ENCODE measurements at places on chromosomes 16 and 17. TPM values are rescaled to one million over a fixed set of nuclear protein-coding genes. Genes with fewer than 3 reads are reported as not detected.
A peak's percentile ranks its signal among the peaks of the same experiment; 100 is the strongest.

DNA sequence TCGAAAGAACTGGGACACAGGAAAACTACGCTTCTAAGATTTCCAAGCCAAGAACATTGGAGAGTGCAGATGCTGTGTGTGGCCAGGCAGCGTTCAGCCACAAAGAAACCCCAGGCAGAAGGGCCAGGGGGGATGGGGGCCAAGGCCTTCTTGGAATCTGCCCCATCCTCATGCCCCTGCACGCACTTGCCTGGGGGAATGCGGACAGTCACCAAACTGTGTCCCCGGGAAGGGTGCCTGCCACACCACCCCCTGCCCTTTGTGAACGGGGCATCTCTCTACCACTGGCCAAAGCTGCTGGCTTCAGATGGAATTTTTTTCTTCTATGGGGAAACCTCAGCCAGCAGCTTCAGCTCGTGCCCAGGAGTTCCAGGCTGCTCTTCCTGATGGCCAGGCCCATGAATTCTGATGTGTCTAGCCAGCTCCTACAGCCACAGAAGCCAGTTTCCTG is 32.0 kb upstream of the DNAH17 start:
- no peak for DNase-seq

DNA sequence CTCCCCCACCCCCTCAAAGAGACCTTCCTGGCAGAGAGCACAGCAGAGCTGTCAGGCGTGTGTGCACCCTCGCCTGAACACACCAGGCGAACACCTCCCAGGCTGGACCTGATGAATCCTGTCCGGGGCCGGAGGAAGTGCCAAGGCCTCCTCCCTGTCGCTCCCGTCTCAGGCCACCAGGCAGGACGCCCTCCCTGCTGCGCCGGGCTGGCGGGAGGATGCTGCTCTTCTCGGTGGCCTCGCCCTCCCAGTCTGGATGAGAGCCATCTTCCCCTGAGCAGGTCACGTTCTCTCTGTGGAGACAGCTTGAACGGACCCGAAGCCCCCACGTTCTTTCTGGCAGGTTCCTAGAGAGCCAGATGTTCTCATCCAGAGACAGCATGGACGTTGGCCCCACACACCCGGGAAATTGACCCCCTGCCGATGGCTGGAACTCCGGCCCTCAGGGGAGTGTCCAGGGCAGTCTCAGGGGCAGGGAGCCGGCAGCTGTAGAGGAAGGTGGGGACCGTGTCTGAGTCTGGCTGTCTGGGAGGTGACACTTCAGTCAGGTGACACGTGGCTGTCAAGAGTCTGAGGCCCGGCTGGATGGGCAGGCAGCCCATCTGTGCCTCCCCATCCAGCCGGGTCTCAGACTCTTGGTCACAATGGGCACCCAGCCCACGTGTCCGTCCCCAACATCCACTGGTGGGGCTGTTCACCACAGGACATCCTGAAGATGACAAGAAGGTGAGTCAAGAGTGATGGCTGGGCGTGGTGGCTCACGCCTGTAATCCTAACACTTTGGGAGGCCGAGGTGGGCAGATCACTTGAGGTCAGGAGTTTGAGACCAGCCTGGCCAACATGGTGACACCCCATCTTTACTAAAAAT is 5.0 kb upstream of the TIMP2 start:
- DNase-seq: no peak

GRCh38 chr17:66498580-66498979 is 196.2 kb downstream of the PRKCA start:
- no peak for DNase-seq

GRCh38 chr16:48607056-48607825 is 2.7 kb downstream of the N4BP1 start:
- DNase-seq: peak; percentile 54

DNA sequence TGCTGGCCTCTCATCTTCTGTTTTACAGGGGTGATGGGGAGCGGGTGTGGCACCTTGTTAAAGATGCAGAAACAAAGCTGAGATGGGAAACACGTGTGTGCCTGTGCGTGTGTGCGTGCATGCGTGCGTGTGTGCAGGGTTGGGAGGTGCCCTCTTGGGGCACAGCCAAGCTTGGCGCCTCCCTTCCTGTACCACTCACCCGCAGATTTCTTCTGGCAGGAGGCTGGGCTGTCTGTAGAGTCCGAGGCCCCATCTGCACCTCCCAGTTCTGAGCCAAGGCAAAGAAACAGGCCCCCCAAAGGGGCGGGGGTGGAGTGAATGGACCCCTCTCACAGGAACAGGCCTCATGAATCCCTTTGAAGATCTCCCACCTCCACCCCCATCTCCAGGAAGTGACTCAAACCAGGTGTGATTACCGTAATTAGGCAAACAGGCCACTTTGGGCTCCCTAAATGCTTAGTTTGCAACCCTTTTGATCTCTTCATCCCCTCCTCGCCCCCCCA is 20.9 kb downstream of the TNS4 start:
- DNase-seq: no peak

- no peak for DNase-seq
These were observed 23.7 kb downstream of the CCL4 start for GRCh38 chr17:36127199-36127893.

GRCh38 chr16:24046442-24046841 is 209.7 kb upstream of the CACNG3 start:
- DNase-seq: peak; percentile 64

GRCh38 chr17:36133602-36134236 is 30.1 kb downstream of the CCL4 start:
- no peak for DNase-seq

- no peak for DNase-seq
These were observed 17.1 kb downstream of the PLEKHG4 start for GRCh38 chr16:67296420-67296819.

GRCh38 chr16:80982646-80983045 is 24.0 kb downstream of the CMC2 start:
- DNase-seq: no peak

DNA sequence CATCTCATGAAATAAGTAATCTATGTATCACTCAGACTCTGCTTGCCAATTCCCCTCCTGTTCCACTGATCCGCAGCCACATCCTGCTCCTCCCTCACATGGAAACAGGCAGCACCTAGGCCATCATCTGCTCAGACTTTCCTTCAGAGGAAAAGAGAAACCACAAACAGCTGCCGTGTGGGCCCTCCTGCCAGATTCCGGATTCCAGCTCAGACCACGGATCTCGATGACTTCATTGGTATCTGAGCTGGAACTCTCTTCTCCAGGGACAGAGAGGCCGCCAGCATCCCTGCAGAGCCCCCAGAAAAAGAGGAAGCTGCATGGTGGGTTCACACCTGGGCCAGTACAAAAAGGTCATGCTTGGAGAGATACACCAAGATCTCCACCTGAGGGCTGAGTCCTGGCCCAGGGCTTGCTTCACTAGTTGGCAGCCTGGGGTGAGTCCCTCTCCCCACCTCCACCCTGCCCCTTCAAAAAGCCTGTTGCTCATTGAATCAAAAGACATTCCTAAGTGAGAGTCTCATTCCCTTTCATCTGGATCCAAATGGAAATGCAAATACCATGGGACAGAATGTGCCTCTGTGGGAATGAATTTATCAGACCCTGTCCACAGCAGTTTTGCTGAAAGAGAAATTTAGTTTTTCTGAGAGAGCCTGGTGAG is 47.2 kb downstream of the HOXB1 start:
- no peak for DNase-seq

The VASN gene
- total RNA-seq: 3.1 TPM

- DNase-seq: no peak
These were observed 887.7 kb downstream of the CDH11 start for GRCh38 chr16:64234200-64234599.
